Tongue (tissue), 3 donors: ENCODE measurements at places on chromosomes 1 and 21. TPM values are rescaled to one million over a fixed set of nuclear protein-coding genes. Genes with fewer than 3 reads are reported as not detected.

Gene NTNG1
- total RNA-seq, result 4.5 TPM

- no peak for DNase-seq
Observed at GRCh38 chr1:87370544-87370943, 41.9 kb downstream of the LMO4 start.

Gene RGSL1
- not detected for total RNA-seq

DNA sequence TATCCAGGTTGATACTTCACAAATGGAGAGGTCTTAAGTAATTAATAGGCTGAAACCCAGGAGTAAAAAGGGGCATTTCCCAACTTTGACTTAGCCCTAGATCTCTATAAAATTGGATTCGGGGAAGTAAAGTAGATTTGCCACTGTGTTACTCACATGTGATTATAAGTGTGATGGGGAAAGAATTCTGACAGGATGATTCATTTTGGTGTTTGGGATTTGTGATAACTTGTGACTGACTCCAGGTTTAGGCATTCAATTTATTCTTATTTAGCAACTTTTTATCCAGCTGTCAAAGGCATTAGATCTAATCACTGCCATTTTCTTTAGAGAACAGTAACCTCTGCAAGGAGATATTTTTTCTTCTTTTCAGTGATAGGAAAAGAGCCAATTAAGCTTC lies 175.5 kb downstream of the ASTN1 start:
- DNase-seq, result no peak

DNA sequence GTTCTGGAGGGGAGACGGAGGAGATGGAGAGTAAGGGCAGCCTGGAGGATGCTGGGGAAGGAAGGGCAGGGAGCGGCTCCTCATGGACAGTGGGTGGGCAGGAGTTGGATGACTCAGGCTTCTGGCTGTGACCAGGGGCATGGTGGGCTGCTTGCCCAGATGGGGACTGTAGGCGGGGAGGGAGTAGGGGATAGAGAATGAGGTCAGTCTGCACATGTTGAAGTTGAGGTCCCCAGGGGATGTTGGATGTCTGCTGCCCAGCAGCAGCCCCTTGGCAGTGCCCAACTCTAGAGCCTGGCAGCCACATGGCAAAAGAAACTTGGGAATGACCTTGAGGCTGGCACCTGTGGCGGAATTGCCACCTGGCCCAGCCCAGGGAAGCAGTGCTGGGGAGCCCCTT lies 6.4 kb downstream of the SELENON start:
- peak; percentile 66 for DNase-seq

GRCh38 chr1:227131193-227131592 lies 187.1 kb downstream of the CDC42BPA start:
- peak; percentile 34 for DNase-seq

Gene HES2
- total RNA-seq, result 3.2 TPM

- DNase-seq, result peak; percentile 79
Observed at GRCh38 chr1:50774759-50775351, 185.2 kb downstream of the FAF1 start.

Gene KRTAP11-1
- not detected for total RNA-seq

GRCh38 chr1:206933333-206933945 lies 11.7 kb upstream of the FCMR start:
- DNase-seq, result no peak

Gene KLHDC9
- 3.3 TPM for total RNA-seq

GRCh38 chr1:110283677-110284076 lies 55.5 kb upstream of the RBM15 start:
- DNase-seq, result no peak

DNA sequence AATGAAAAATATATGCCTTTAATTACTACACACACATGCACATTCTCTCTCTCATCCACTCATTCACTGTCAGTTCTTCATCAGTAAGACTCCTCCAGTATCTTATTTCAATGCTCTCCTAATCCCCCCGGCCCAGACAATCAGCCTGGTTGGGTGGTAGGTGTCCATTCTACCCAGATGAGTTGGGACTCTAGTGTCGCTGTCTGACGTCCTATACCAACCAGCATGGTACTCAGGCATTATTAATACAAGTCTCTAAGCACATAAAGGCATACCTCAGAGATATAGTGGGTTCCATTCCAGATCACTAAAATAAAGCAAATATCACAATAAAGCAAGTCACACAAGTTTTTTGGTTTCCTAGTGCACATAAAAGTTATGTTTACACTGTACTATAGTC lies 19.8 kb downstream of the NRIP1 start:
- no peak for DNase-seq

GRCh38 chr21:46212721-46213484 lies 15.7 kb downstream of the LSS start:
- DNase-seq, result no peak

DNA sequence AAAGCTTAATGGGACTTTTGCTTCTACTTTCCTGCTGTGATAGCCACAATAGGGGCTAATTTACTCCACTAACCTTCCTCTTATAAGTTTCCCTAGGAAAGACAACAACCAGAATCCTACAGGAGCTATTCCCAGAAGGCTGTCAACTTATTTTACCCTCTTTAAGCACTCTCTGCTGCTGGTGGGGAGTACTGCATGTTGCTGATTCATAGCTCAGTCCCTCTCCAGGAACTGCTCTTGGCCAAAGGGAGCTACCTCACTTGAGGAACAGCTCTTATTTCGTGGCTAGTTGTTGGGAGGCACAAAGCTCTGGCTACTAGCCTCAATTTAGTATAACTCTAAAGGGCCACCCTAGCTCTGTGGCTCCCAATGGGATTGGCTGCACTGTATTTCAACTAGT lies 37.2 kb downstream of the ADSS2 start:
- no peak for DNase-seq

DNA sequence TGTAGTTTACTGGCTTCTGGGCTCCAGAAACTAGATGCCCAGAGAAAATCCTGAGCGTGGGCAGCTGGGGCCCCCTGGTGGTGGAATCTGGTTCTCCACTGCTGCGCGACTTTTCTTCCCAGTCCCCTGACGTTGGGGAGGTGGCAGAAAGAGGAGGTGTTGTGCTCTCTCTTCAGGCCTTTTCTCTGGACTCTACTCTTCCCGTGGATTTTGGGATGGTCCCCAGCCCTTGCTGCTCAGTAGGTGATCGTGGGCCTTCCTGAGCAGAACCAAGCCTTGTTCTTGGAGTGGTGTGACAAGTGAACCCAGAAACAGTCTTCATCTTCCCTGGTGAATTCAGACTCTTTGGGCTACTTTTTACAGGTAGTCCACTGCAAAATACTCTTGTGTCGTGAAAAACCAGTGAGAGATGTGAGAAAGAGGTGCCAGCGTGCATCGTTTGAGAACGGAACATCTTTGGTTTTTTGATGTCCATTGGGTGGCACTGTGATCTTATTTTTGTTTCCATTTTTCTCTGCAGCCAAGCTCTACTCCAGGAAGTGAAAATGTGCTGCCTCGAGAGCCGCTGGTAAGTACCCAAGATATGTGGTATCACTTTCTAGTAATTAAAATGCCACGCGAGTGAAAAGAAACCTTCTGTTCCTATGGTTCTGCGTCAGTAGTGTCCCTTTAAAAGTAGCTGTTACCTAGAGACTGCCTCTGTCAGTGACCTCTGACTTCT lies 20.2 kb downstream of the PEX14 start:
- peak; percentile 83 for DNase-seq

Gene AIM2
- total RNA-seq, result not detected

Gene KANK4
- total RNA-seq, result 16.1 TPM

GRCh38 chr21:40714536-40714935 lies 132.4 kb downstream of the DSCAM start:
- no peak for DNase-seq

DNA sequence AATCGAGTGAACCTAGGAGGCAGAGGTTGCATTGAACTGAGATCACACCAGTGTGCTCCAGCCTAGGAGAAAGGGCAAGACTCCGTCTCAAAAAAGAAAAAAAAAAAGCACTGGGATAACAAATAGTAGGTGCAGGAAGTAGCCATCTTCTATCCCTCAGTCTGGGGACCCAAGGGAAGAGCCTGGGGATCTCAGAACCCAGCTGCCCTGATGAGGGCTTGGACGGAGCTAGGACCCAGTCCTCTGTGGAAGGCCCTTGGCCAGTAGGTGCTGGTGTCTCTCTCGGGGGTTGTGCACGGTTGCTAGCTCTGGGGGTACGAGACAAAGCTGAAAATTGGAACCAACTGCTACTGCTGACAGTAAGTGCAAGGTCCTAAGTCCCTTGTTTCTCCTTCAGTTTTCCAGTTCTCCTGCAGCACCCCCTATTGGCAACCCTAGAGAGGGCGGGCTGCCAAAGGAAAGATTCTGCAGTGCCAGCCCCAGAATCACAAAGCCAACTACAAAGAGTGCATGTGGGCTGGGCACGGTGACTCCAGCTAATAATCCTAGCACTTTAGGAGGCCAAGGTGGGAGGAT lies 57.6 kb upstream of the KIF1B start:
- peak; percentile 30 for DNase-seq

Gene GFI1
- total RNA-seq, result 2.6 TPM

GRCh38 chr1:162985816-162986435 lies 83.2 kb upstream of the RGS4 start:
- DNase-seq, result no peak

DNA sequence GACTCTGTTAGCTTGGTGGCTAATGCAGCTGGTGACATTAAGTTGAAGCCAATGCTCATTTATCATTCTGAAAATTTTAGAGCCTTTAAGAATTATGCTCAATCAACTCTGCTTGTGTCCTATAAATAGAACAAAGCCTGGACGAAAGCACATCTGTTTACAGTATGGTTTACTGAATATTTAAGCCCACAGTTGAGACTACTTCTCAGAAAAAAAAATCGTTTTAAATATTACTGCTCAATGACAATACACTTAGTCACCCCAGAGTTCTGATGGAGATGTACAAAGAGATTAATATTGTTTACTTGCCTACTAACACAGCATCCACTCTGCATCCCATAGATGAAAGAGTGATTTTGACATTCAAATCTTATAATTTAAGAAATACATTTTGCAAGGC lies 79.6 kb downstream of the NEGR1 start:
- no peak for DNase-seq

GRCh38 chr1:182845379-182845778 lies 6.2 kb downstream of the DHX9 start:
- no peak for DNase-seq

GRCh38 chr1:60423146-60423780 lies 349.7 kb upstream of the C1orf87 start:
- no peak for DNase-seq

DNA sequence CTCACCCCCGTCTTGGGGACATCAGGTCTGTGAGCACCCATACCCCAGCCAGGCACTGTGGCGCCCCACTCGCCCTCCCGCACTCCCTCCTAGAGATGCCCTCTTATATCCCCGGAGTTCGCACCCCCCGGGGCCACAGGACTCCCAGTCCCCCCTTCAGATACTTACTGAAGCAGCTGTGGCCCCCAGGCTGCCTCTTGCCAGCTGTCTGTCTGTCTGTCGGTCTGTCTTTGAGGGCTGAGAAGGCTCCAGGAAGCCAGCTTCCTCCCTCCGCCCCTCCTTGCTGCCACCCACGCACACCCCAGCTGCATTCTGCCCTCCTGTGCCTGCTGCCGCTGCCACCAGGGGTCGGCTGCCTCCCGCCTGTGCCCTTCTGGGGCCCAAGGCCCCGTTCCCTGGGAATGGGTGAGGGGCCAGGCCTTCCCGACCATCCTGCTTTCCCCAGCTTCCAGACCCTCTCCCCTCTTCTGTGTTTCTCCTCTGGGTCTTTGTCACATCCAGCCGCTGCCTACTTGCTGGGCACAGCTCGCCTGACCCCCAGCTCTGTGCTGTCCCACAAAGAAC lies at the start of gene PTPN7:
Gene PTPN7, minus strand, starts transcription at position 226 of the 564 bp plus-strand sequence. CDS start 1,200 bp downstream, outside the sequence.
- no peak for DNase-seq

DNA sequence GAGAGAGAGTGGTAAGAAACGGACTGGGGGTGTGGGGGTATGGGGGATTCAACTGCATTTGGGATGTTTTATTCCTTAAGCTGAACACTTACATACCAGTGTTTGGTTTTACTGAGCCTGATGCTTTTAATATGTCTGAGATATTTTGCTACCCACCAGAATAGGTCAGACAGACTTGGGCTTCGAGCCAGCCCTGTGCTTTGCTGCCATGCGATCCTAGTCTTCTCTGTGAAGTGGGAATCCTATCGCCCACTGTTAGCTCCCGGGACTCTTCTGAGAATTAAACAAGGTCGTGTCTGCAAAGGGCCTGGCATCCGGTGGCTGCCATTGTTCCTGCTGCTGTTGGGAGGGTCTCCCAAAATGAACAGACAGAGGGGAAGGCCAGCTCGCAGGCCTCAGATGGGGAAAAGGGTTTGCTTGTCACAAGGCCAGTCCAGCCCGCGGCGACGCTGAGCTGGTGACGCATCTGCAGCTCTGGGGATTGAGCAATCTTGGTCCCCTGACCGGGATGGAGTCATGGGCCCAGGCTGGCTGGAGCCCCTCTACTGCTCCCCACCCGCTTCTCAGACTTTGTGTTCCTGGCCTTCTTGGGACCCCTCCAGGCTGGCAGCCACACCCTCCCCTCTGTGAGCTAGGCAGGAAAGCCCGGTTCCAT lies 26.9 kb upstream of the ECE1 start:
- no peak for DNase-seq

Gene AXDND1
- 0.31 TPM for total RNA-seq
